ENCODE measurements at places on chromosomes 2 and 18.

DNA sequence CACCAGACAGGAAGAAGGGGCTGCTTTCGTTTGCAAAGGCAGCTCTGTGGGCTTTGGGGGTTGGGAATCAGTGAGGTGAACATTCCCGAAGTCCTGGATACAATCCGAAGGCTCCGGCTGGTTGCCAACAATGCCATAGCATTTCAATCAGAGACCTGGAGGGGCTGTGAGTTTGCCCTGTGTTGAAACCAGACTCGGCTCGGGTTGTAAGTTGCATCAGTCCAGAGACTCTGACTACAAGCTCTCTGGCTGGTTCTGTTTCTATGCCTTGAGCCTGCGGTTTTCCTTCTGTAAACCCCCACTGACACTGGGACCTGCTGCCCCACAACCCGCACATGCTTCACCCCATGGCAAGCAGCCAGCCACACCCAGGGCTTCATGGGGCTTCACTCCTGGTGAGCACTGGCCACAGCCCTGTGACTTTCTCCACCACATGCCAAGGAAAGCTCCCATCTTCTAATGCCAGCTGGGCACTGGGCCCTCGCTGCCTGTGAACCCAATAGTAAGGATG is 85.7 kb upstream of the ODC1 start:
- DNase-seq = no peak

DNA sequence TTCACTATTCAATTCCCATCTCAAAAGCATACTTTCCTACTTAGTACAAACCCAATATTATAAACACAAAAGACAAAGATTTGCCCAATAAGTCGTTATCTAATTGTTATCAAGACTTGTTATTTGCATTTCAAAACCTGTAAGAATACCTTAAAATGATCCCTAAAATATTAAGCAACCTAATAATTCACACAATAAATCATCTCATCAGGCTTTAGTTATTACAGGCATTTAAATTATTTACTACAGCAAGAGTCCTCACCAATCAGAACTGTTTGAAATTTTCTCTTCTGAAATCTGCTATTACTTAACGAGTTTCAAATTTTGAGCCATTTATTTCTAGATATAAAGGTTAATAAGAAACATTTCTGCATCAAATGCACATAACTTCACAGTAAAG is 1.6 kb downstream of the CCDC88A start:
- no peak for DNase-seq

DNA sequence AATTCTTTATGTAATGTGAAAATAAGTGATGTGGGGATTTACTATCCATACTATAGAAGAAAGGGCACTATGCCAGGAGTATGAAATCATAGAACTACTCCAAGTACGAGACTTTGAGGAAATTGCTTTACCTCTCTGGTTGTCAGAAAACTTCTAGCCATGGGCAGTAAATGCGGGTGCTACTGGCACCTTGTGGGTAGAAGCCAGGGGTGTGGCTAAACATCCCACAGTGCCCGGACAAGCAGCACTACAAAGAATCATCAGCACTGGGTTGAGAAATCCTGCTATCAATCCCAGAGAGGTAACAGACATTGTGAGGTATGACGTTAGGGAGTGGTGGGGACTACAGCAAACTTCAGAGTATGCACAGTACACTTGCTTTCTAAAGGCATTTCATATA is 453.5 kb upstream of the TNP1 start:
- no peak for DNase-seq

- no peak for DNase-seq
These were observed 33.1 kb downstream of the RDH14 start for GRCh38 chr2:18527326-18527725.

GRCh38 chr2:65716698-65717097 is 284.3 kb upstream of the SPRED2 start:
- DNase-seq = no peak

DNA sequence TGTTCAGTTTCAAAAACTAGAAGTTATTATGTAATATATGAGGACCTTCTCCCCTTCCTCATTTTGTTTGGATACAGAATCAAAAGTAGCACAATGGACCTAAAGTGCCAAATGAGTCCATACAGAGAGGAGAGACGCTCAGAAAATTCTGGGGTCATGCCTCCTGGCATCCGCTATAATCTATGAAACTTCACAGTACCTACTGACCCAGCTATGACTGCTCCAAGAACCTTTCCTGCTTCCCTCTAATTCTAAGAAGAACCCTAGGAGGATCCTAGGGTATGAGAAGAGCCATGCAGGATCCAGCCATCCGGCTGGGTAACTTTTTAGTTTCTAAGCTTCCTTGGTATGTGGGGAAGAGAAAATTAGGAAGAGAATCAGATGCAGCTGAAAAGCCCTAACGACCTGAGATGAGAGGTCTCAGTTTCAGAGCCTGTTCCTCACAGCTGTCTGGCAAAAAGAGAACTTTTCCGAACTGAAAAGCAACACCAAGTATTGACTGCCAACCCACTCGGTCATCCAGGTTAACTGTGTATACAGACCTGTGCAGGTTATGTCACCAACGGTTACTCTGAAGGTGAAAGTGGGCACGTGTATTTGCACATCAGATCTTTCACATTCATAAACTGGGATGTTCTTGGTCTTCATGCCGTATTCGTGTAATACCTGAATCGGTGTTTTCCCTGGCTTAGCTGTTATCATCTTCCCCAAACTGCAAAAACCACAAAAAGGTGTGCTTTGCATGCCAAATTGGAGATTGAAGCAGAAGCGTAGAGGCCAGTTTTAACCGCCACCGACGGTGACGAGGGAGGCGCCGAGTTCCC is 1.1 kb downstream of the PRKRA start:
- DNase-seq = peak; percentile 7

DNA sequence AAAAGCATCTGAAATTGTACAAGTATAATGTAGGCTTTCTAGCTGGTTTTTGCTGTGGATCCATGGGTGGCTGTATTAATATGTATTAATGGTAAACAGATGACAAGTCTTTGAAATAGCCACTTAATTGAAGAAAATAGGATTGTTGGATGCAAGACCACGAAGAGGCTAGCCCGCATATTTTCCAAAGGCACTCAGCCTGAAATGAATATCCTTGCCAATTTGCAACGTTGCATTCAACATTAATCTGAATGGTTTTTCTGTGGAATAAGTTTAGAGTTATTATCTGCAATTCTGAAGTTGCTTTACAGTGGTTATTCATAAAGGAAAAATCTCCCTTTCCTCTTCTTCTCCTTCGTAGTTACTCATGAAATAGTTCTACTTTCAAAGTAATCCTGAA is 86.2 kb upstream of the SPATS2L start:
- no peak for DNase-seq

DNA sequence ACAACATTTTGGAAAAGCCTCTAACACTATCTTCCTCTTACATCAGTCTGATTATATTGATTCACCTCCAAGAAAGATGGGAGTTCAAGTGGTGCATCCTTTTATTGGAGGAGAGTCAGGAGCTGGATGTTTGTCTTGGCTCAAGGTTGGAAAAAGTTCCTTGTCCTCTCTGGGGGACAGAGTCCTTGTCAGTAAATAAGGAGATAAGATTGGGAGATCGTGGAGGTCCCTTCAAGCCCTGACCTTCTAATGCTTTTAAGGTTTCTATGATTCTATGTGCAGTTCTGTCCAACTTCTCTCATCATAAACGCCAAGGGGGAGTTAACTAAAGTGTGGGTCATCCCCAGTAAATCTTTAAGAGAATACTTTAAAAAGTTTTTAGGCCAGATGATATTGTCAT is 60.9 kb upstream of the CCBE1 start:
- no peak for DNase-seq

DNA sequence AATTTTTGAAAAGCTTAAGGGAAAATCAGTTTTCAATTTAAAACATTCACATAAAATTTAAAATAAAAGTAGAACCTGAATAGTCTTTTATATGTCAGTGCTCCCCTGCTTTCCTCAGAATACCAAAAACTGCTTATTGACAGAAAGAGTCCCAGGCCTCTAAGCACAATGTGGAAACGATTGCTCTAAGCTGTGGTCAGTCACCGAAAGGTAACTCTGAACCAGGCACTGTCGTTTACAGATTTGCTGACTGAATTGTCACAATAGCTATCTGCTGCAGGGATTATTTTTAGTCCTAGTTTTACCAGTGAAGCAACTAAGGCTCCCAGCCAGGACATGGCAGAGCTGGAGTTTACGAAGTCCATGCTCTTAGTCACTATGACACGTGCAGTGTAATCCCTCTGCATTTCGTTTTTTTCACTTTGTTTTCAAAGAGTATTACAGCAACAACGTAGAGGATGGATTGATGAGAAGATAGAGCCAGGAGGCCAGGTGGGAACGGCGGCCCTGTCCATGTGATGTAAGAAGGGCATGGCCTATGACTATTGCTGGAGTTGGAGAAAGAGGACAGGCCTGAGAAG is 28.1 kb upstream of the TMEM247 start:
- DNase-seq = no peak

Measured in CD4-positive, alpha-beta T cell treated with Interleukin-6 for 4 hours (primary cell).